Heart left ventricle (tissue), 16 donors: ENCODE measurements at places on chromosomes 4 and X. TPM values are rescaled to one million over a fixed set of nuclear protein-coding genes. Genes with fewer than 3 reads are reported as not detected.
A peak's percentile ranks its signal among the peaks of the same experiment; 100 is the strongest.

GRCh38 chr4:127832585-127832984 lies 48.1 kb upstream of the PLK4 start:
- H3K27ac ChIP-seq = no peak overlapping the region
- no peaks in the 10 kb centered on the region for H3K27me3 ChIP-seq
- no peak for DNase-seq
- no peak overlapping the region for H3K4me3 ChIP-seq
- no peaks in the 10 kb centered on the region for H3K36me3 ChIP-seq

DNA sequence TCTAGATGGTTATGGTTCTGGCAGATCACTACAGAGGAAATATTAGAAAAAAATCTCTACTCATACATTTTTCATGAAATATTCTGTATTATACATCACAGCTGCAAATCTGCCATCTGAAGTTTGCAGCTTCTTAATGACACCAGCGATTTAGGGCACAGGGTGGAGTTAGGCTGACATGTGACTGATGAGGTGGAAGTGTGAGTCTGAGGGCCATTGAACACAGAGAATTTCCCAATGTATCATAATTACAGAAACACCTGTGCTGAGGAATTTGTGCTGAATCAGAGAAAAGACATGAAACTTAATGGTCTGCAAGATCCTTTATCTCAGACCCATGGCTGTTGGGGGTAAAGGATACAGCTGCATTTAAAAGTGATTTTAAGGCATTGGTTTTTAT lies 2025.6 kb upstream of the AGA start:
- no peaks in the 10 kb centered on the region for H3K4me1 ChIP-seq
- no peak for DNase-seq
- H3K27me3 ChIP-seq = no peaks in the 10 kb centered on the region
- no peaks in the 10 kb centered on the region for H3K36me3 ChIP-seq
- H3K4me3 ChIP-seq = no peak overlapping the region

DNA sequence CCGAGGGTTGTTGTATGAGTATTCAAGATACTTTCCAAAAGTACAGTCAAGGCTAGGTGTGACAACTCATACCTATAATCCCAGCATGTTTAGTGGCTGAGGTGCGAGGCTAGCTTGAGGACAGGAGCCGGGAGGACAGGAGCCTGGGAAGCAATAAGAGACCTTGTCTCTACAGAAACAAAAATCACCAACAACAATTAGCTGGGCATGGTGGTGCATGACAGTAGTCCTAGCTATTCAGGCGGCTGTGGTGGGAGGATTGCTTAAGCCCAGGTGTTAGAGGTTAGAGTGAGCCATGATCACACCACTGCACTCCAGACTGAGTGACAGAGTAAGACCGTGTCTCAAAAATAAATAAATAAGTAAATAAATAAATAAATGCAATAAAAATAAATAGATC lies 91.6 kb downstream of the TLL1 start:
- no peak for DNase-seq
- no peak overlapping the region for H3K4me3 ChIP-seq
- H3K4me1 ChIP-seq = no peaks in the 10 kb centered on the region
- no peak overlapping the region for H3K27ac ChIP-seq

GRCh38 chr4:13355111-13355880 lies 128.8 kb downstream of the RAB28 start:
- H3K4me3 ChIP-seq = no peak overlapping the region
- no peaks in the 10 kb centered on the region for H3K4me1 ChIP-seq
- H3K36me3 ChIP-seq = no peaks in the 10 kb centered on the region
- DNase-seq = no peak
- no peaks in the 10 kb centered on the region for H3K27me3 ChIP-seq
- no peak overlapping the region for H3K27ac ChIP-seq

DNA sequence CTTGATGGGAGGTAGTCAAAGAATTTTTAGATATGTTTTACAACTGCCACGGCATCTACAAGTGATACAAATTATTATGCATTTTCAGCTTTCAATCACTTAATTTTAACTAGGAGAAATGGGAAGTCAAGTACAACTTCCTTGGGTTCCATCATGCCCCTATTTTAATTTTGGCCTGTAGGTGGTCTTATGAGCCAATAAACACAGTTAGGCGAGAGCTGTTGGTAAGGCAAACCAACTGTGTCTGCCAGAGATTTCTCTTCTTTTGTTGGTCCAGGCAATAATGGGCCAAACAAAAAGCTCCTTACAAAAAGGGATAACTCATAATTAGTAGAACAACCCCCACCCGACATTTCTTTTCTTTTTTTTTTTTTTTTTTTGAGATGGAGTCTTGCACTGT lies 63.3 kb upstream of the ARX start:
- H3K4me3 ChIP-seq = no peak overlapping the region
- no peaks in the 10 kb centered on the region for H3K27me3 ChIP-seq
- DNase-seq = no peak

GRCh38 chr4:73447671-73448070 lies 11.7 kb downstream of the AFP start:
- no peak for DNase-seq
- no peaks in the 10 kb centered on the region for H3K4me1 ChIP-seq
- H3K36me3 ChIP-seq = no peaks in the 10 kb centered on the region
- H3K27me3 ChIP-seq = no peaks in the 10 kb centered on the region
- no peak overlapping the region for H3K27ac ChIP-seq
- no peak overlapping the region for H3K4me3 ChIP-seq

GRCh38 chrX:136064661-136065043 lies 79.4 kb downstream of the SLC9A6 start:
- no peaks in the 10 kb centered on the region for H3K27me3 ChIP-seq
- no peaks in the 10 kb centered on the region for H3K36me3 ChIP-seq
- peak overlapping the region; percentile 74 for H3K27ac ChIP-seq
- peaks cover 13% of the 10 kb centered on the region for H3K4me1 ChIP-seq
- no peak overlapping the region for H3K4me3 ChIP-seq
- DNase-seq = no peak

GRCh38 chr4:22508376-22508775 lies 7.5 kb downstream of the ADGRA3 start:
- no peaks in the 10 kb centered on the region for H3K27me3 ChIP-seq
- no peaks in the 10 kb centered on the region for H3K4me1 ChIP-seq
- H3K4me3 ChIP-seq = no peak overlapping the region
- H3K36me3 ChIP-seq = no peaks in the 10 kb centered on the region

DNA sequence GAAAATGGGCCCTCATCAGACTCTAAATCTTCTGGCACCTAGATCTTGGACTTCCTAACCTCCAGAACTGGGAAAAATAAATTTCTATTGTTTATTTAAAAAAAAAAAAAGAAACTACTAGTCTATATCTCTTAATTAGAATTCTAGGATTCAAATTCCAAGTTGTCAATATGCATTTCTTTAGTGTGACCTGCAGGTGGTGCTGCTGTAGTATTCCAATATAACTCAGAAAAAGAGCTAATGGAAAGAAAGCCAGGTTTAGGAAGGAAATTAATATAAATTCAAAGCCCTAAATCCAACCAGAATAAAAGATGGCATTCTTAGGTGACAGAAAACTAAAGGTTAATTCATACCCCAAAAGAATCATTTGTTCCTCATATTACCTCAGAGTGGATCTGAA lies 80.0 kb upstream of the NALF2 start:
- no peak overlapping the region for H3K4me3 ChIP-seq
- no peak overlapping the region for H3K27ac ChIP-seq
- DNase-seq = no peak
- H3K4me1 ChIP-seq = no peaks in the 10 kb centered on the region
- H3K36me3 ChIP-seq = no peaks in the 10 kb centered on the region
- H3K27me3 ChIP-seq = no peaks in the 10 kb centered on the region

- H3K27ac ChIP-seq = peak overlapping the region; percentile 7
- H3K36me3 ChIP-seq = peaks cover 55% of the 10 kb centered on the region
- no peaks in the 10 kb centered on the region for H3K27me3 ChIP-seq
- H3K4me3 ChIP-seq = no peak overlapping the region
- H3K4me1 ChIP-seq = peaks cover 9% of the 10 kb centered on the region
Observed at GRCh38 chrX:71543316-71543715, 10.4 kb downstream of the OGT start.

GRCh38 chr4:76616526-76616925 lies 181.5 kb downstream of the SHROOM3 start:
- peaks cover 16% of the 10 kb centered on the region for H3K4me1 ChIP-seq
- no peaks in the 10 kb centered on the region for H3K36me3 ChIP-seq
- DNase-seq = no peak
- H3K27ac ChIP-seq = no peak overlapping the region
- H3K4me3 ChIP-seq = no peak overlapping the region

- no peaks in the 10 kb centered on the region for H3K36me3 ChIP-seq
- H3K27me3 ChIP-seq = no peaks in the 10 kb centered on the region
- no peaks in the 10 kb centered on the region for H3K4me1 ChIP-seq
Observed at GRCh38 chrX:119036107-119037029, 36.4 kb upstream of the CT47C1 start.

- H3K27ac ChIP-seq = no peak overlapping the region
- no peak for DNase-seq
- H3K4me3 ChIP-seq = no peak overlapping the region
Observed at GRCh38 chr4:115851918-115852766, 738.7 kb upstream of the NDST4 start.

DNA sequence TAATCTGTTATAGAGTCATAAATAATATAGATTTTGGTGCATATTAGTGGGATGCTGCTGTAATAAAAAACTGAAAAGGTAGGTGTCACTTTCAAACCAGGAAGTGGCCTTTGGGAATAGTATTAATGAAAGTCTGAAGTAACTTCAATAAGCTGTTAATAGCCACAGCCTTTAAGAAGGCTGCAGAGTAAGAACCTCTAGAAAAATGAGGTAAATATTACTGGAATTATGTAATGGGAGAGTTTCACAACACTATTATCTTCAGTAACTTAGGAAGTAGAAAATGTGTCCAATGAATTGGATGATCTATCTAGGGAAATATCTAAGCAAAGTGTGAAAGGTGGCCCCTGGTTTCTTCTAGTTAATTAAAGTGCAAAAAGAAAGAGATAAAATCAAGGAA lies 104.7 kb downstream of the NCAPG start:
- no peak overlapping the region for H3K27ac ChIP-seq
- H3K27me3 ChIP-seq = no peaks in the 10 kb centered on the region
- H3K4me3 ChIP-seq = no peak overlapping the region
- no peak for DNase-seq

- H3K36me3 ChIP-seq = peaks cover 8% of the 10 kb centered on the region
- H3K4me3 ChIP-seq = no peak overlapping the region
- DNase-seq = no peak
- no peak overlapping the region for H3K27ac ChIP-seq
Observed at GRCh38 chr4:67687636-67688035, 13.3 kb downstream of the UBA6 start.

- H3K4me1 ChIP-seq = no peaks in the 10 kb centered on the region
- H3K27me3 ChIP-seq = no peaks in the 10 kb centered on the region
- no peak for DNase-seq
- H3K4me3 ChIP-seq = no peak overlapping the region
Observed at GRCh38 chr4:179165000-179165738, 1722.9 kb upstream of the AGA start.

DNA sequence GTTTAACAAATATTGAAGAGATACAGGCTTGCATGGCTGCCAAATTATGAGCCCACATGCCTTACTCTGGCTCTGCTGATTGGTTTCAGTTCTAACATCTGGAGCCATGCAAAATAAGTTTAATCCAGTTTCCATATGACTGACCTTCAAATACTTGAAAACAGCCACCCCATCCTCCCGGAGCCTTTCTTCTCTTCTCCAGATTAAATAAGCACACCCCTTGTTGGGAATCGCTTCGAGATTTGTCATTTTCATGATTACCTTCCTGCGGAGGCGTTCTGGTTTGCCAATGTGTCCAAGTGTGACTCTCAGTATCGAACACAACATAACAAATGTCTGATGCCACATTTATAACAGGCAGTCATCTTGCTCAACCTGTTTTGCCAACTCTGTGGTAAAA lies 101.6 kb upstream of the JADE1 start:
- no peaks in the 10 kb centered on the region for H3K27me3 ChIP-seq
- H3K4me3 ChIP-seq = no peak overlapping the region
- H3K27ac ChIP-seq = no peak overlapping the region
- no peaks in the 10 kb centered on the region for H3K4me1 ChIP-seq

GRCh38 chr4:187565416-187565815 lies 430.2 kb upstream of the ZFP42 start:
- H3K27me3 ChIP-seq = no peaks in the 10 kb centered on the region
- no peaks in the 10 kb centered on the region for H3K36me3 ChIP-seq
- DNase-seq = no peak
- H3K4me3 ChIP-seq = no peak overlapping the region
- no peaks in the 10 kb centered on the region for H3K4me1 ChIP-seq

DNA sequence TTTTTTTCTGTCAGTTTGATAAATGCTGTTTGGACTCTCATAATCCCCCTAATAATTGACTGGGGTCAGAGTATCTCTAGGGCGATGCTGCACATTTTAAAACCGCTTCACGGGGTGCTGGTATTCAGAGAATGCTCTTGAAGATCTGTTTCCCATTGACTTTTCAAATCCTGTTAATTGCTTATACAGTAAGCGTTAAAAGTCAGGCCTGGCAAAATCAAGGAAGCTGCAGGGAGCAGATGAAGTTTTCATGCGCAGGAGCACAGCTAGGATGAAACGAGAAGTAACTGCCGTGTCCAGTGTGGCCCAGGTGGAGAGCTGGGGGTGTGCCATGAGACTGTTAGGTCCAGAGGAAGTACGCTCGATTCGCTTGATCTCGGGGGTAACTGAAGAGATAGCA lies 312.9 kb downstream of the TRIML1 start:
- no peak for DNase-seq
- no peak overlapping the region for H3K27ac ChIP-seq
- no peaks in the 10 kb centered on the region for H3K27me3 ChIP-seq
- no peaks in the 10 kb centered on the region for H3K36me3 ChIP-seq
- H3K4me1 ChIP-seq = no peaks in the 10 kb centered on the region

GRCh38 chrX:120514236-120514635 lies 45.1 kb upstream of the LAMP2 start:
- H3K4me1 ChIP-seq = no peaks in the 10 kb centered on the region
- no peak overlapping the region for H3K27ac ChIP-seq
- no peak overlapping the region for H3K4me3 ChIP-seq
- H3K27me3 ChIP-seq = no peaks in the 10 kb centered on the region

DNA sequence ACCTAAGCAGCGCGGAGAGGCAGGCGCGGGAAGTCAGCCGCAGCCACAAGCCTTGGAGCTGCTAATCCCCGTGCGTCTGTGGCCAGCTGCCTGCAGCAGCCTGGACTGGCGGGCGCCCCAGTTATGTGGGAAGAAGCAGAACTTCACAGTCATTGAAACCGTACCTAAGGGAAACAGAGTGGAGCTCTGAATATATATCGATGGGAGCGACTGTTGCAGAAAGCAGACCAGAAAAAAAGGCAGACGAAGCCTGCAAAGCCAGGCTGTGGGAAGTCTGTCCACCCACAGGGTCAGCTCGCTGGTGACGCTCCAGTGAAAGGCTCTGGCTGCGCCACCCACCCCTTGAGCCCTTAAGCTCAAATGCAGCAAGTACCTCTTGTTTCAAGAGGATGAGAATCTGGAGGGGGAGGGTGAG lies 24.7 kb downstream of the KCNE5 start:
- no peaks in the 10 kb centered on the region for H3K4me1 ChIP-seq
- no peaks in the 10 kb centered on the region for H3K27me3 ChIP-seq
- no peak overlapping the region for H3K27ac ChIP-seq
- H3K4me3 ChIP-seq = no peak overlapping the region
- no peaks in the 10 kb centered on the region for H3K36me3 ChIP-seq
- peak; percentile 28 for DNase-seq

The FRYL gene
- total RNA-seq = 41.4 TPM

The MAGEB2 gene
- total RNA-seq = not detected

The RRH gene
- total RNA-seq = not detected

The ADGRG4 gene
- not detected for total RNA-seq

The FGG gene
- total RNA-seq = not detected

The AMBN gene
- total RNA-seq = not detected

The C4orf54 gene
- 0.60 TPM for total RNA-seq

The MAGEA12 gene
- total RNA-seq = not detected

The MTMR8 gene
- 0.83 TPM for total RNA-seq

The S100P gene
- total RNA-seq = 0.62 TPM

The RELL1 gene
- 25.2 TPM for total RNA-seq
